ENCODE measurements at places on chromosomes 1 and 21.

DNA sequence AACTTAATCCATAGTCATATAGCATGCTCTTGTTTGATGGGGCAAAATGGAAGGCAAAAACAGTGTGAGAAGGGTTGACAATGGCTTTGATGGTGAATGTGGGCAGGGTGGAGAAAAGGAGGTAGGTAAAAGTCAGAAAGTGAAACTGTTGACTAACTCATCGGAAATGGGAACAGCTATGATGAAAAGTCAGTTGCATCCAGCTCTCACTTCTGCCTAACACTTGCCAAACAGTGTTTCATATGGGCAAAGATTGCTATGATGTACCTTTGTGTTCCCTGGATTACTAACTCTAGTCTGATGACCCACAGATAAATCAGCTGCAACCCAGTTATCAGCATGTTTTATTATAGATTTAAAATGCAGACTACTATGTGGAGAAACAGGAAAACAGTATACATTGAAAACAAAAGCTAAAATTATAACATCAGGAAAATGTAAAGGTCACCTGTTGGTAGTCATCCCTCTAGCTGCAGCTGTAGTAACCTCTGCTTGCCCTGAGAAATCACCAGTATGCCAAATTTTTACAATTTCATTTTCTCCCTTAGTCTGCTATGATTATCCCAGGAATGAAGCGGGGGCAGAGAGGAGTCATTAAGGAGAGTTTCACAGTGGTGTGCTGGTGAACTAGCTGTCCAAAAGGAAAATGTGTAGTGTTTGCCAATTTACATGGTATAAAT is 11.7 kb downstream of the TNFSF18 start:
- DNase-seq: no peak

- DNase-seq: no peak
These were observed 64.3 kb upstream of the MPC2 start for GRCh38 chr1:168001213-168001612.

GRCh38 chr1:12541274-12542137 is 76.5 kb downstream of the DHRS3 start:
- no peak for DNase-seq

DNA sequence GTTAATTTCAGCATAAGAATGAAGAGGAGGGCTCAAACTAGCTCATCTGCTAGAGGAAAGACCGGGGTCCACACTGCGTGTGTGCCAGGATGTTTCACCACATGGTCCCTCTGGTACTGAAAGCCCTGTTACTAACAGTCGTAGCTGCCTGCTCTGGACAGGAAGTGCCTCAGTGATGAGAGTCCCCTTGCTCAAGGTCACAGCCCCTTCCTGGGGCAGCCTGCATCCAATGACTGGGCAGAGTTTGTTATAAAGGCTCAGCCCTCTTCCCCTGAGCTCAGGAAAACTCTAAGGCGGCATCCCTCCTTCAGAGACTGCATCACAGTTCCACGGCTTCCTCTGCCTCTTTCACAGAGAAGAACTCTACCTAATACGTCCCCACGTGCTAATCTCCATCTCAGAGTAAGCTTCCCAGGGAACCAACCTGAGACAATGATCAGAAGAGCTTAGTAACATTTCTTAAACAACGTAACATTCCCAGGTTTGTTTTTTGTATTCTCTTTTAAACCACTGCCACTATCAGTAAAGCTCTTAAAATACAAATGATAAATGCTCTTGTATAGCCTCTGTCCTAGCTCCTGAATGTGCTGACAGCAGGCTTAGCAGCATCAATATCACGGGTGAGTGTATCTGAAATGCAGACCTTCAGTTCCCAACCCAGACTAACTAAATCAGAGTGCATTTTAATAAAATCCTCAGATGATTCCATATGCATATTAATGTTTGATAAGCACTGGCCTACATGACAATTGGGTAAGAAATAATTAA is 38.0 kb upstream of the ATP1A1 start:
- DNase-seq: no peak

DNA sequence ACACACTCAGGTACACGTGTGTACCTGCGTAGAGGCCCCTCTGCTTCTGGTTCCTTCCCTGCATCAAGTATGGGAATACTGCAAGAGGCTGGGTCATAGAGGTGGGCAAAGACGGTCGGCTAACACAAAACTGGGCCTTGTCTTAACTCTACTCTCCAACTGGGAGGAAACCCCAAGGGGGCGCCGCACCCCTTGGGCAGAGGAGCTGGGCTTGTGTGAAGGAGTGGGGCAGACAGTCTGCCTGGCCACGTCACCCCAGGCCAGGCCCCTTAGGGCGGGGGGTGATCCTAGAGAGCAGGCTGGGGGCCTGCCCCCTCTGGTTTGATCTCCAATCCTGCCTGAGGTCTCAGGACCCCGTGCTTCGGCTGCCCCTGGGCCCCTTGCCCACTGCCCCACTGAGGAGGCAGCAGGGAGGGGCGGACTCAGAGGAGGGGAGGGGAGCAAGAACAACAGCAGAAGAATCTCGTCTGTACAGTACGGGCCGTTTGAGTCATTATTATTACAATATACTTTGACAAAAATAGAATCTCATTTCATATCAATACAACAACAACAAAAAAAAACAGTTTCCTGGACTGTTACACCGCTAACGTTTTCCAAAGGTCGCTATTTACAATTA is 34.7 kb downstream of the MEF2D start:
- DNase-seq: no peak

- DNase-seq: no peak
These were observed 9.4 kb upstream of the LMNA start for GRCh38 chr1:156104861-156105832.

DNA sequence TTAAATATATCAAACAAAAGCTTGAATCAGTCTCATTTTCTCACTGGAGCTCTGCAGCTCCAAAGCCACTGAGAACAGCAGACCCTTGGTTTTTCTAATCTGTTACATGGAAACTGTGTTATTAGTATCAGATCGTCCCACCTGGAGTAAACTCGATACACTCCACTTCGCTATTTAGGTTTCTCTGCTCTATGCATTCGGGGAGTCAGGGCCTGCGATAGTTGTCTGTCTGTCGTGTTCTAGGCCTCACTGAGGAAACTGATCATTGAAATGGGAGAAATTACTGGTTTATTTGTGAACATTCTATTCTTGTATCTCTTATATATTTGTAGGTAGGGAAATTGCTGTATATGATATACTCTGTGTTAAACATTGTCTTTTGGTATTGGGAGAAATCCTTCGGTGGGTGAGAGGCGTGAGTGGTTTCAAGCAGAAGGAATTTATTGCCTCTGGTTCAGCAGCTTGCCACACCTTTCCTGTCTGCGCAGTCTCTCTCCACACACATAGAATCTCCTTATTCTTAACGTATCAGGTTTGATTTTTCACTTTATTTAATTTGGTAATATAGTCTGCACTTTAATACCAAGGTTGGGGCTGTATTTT is 8.5 kb downstream of the PRDM2 start:
- no peak for DNase-seq

GRCh38 chr1:226542623-226543103 is 5.9 kb upstream of the STUM start:
- DNase-seq: no peak

- no peak for DNase-seq
These were observed at the start of gene GSTM1 for GRCh38 chr1:109687641-109688499. GSTM1 (plus strand) TSS chr1:109687817; CDS start chr1:109687874, 57 bp downstream.

- no peak for DNase-seq
These were observed 136.0 kb downstream of the SNX7 start for GRCh38 chr1:98797506-98797905.

DNA sequence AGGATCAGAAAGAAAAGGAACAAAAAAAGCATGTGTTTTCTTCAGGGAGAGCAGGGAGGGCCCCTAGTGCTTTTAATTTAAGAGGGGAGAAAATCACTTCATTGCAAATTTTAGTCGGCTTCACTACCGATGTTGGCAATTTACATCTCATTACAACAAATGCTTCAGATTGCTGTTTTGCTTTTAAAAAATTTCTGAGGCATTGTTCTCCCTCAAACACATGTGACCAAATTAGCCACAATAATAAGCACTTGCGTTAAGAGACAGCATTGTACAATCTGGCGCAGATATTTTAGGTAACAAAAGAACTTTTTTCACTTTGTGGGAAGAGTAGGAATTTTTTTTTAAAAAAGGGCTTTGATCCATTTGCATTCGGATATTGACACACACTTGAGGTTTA is 29.8 kb downstream of the BEND5 start:
- no peak for DNase-seq

GRCh38 chr1:89022167-89022959 is at the start of gene GBP3:
GBP3 (minus strand) TSS chr1:89022866; CDS start chr1:89020721, 2,145 bp downstream.
- DNase-seq: peak; percentile 25

DNA sequence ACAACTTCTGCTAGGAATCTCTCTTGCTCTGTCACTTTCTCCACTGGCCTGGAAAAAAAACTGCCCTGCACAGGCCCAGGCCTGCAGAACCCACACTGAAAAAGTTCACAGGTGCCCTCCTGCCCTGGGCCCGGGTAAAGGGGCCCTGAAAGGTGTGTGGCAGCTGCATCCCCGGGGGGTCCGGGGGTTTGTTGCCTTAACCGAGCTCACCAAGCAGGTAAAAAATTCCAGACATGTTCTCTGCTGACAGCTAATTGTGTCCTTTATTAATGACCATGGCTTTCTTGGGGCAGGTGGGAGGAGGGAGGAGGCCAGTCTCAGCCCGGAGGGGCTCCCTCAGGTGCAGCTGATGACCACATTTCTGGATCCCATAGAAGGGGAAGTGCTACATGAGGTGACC is 122.9 kb downstream of the LACTBL1 start:
- no peak for DNase-seq

- no peak for DNase-seq
These were observed 1.7 kb downstream of the H3-3A start for GRCh38 chr1:226063977-226064815.

- DNase-seq: no peak
These were observed 659.0 kb downstream of the LTN1 start for GRCh38 chr21:28333578-28334075.

GRCh38 chr1:36728846-36729245 is 246.1 kb upstream of the CSF3R start:
- no peak for DNase-seq

DNA sequence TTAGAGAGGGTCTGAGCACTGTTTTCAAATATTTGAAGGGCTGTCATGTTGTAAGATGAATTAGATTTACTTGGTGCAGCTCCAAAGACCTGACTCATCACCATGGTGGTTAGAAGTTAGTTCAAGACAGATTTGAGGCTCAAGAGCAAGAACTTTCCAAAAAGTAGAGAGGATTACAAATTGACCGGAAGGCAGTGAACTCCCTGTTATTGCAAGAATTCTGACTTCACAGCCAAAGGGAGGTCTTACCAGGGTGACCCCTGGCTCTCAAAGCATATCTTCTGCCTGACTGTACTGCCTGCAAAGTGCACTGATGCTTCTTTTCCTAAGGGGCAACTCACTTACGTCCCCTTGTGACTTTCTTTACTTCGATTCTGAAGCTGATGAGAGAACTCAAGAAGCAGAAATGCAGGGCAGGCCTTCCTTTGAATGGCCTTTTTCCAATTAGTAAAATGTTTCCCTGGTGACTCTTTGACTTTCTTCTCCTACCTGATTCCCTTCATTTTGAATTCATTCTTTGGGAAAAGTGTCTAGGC is 86.4 kb downstream of the NAV1 start:
- DNase-seq: no peak

DNA sequence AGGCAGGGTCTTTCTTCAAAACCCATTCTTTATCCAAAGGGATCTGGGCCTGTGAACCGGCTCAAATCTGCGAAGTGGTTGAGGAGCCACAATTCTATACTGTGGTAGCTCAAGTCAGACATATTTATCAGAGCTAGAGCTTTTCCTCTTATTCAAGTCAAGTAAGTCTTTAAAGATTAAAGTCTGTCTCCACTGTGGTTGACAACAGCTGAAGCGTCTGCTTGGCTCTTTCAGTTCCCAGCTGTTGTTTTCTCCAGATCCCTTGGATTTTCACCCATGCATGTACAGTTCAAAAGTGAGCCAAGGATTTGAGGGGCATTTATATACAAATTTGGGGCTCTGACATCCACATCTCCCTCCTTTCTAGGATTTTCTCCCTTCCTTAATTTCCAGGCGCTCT is 66.9 kb downstream of the C1orf185 start:
- DNase-seq: no peak

- DNase-seq: no peak
These were observed 138.8 kb downstream of the NTMT2 start for GRCh38 chr1:170284512-170284911.

DNA sequence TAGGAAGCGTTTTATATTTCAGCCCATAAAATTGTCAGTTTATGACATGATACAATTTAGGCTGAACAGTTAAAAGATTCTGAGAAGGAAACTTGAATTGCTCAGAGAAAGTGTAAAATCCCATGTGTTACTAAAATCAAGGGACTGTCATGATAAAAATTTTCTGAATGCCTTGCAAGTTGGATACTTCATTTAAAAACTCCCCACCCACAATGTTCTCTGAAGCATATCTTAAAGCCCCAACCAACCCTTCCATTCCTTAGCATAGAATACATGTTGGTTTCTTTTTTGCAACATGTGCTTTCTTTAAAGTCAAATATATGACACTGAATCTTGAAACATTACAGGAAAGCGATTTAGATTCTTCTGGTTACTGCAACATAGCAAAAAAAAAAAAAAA is 97.4 kb downstream of the MRPL39 start:
- no peak for DNase-seq

DNA sequence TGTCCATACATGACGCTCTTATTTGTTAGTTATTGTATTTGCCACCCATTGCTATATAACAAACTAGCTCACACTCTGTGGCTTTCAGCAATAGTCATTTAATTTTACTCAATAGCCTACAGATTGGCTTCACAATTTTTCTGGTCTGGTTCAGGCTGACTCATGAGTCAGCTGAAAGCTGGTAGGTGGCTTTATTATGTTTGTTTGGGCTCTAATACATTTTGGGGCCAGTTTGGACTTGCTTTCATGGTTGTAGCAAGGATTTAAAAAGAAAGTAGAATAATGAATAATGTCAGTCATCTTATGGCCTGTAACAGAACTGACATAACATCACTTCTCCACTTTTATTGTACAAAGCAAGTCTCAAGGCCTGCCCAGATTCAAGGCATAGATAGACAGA is 338.7 kb downstream of the LRRIQ3 start:
- DNase-seq: no peak

GRCh38 chr1:103220631-103221041 is 112.3 kb upstream of the COL11A1 start:
- no peak for DNase-seq

DNA sequence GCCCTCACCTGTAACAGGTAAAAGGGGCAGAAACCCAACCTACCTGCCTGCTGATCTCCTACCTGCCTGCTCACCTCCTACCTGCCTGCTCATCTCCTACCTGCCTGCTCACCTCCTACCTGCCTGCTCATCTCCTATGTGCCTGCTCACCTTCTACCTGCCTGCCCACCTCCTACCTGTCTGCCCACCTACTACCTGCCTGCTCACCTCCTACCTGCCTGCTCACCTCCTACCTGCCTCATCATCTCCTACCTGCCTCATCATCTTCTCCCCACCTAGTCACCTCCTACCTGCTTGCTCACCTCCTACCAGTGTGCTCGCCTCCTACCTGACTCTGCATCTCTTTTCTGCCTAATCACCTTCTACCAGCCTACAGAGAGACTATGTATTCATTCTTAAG is 452.9 kb downstream of the MATN1 start:
- no peak for DNase-seq

- no peak for DNase-seq
These were observed 8.2 kb downstream of the CTPS1 start for GRCh38 chr1:40987439-40988276.
